Stimulated activated CD4-positive, alpha-beta T cell treated with anti-CD3 and anti-CD28 coated beads, TNF-alpha, amount 100 ng/mL, for 24 hours (primary cell): ENCODE measurements at places on chromosomes 13 and 19.
A peak's percentile ranks its signal among the peaks of the same experiment; 100 is the strongest.

DNA sequence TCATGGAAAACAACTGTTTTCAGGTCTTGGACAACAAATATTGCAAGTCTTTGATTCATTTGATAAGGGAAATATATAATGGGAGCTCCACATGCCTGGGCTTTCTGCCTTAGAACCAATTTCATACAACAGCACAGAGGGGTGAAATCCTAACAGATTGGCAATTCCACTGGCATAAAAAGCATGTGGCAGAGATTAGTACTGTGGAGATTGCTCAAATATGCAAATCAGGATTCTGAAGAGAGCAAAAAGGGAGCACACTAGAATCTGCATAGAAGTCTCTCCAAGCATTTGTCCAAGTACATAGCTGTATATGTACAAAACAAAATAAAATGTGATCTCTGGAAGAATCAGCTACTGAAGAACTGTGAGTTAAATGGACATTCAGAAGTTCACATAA lies 312.9 kb upstream of the SLITRK5 start:
- no peak for DNase-seq

DNA sequence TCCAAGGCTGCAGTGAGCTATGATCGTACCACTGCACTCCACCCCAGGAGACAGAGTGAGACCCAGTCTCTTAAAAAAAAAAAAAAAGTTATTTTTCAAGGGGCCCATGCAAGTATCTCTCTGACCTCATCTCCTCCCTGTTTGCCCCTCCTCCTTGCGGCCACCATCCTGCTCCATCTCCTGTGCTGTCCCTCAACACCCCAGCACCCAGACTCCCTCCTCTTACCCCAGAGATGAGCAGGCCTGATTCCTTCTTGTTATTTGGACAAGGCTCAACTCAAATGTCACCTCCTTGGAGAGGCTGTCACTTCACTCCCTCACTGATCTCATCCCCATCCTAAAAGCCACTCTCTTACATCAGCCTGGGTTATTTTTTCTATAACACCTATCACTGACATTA lies 4.4 kb downstream of the RYR1 start:
- no peak for DNase-seq

GRCh38 chr19:11639245-11639601 lies 41.9 kb downstream of the ZNF627 start:
- no peak for DNase-seq

DNA sequence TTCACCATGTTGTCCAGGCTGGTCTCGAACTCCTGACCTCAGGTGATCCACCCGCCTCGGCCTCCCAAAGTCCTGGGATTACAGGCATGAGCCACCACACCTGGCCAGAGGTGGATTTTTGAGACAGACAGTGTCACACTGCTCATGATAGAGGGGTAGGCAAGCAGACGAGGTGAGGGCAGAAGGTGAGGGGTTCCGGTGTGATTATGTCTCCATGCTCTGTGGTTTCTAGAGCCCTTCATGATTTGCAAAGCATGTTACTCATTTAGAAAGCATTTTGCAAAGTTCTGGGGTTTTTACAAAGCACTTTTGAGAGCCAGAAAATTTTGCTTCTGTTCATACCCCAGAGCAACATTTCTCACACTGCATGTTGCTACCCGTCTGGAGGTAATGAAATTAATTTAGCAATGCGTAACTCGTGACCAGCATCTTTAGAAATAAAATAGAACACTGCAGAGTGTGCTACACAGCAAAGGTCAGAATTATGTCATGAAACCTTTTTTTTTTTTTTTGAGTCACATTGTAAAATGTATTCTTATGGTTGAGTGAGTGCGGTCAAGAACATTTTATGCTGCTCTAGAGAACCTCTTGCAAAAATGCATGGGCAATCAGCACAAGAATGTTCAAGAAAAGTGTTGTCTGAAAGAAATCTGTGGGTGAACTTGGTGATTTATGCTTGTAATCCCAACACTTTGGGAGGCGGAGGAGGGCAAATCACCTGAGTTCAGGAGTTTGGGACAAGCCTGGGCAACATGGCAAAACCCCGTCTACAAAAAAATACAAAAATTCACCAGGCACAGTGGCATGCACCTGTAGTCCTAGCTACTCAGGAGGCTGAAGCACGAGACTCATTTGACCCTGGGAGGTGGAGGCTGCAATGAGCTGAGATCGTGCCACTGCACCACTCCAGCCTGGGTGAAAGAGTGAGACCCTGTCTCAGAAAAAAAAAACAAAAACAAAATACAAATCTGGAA lies 58.0 kb downstream of the MAP4K1 start:
- no peak for DNase-seq

DNA sequence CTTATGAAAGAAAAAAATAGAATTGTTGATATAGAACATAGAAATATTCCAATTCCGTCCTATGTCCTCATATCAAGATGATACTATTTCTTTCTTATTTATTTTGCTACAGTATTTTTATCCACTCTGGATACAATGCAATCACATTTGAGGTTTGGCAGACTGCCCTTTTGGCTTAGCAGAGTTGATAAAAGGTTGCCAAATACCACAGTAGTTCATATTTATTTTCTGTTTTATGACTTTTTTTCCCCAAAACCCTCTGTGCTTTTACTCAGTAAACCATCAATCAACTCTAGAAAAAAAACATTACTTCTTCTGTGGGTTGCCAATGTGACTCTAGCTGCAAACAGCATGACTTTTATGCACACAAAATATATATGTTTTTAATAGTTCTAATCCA lies 424.5 kb downstream of the PCDH9 start:
- no peak for DNase-seq

- no peak for DNase-seq
Observed at GRCh38 chr13:21365574-21365973, 93.5 kb downstream of the ZDHHC20 start.

DNA sequence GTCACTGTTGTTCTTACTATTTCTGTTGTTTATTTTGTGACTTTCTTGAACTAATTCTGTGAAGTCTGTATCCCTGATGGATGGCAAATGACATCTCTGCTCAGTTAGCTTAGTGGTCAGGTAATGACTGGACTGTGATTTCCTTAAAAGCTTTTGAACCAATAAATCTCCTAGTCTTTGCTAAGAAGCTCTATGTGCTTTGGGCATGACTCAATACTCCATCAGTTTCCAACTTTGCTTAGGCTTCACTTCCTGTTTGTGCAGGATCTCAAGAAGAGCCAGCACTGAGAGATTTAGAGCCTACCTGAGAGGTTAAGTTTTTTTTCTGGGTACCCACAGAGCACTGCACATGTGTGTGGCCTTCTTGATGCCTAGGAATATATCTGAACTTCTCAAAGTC lies 329.7 kb upstream of the HTR2A start:
- DNase-seq, result no peak

- no peak for DNase-seq
Observed at GRCh38 chr13:79222427-79223205, 183.4 kb downstream of the RBM26 start.

- DNase-seq, result no peak
Observed at GRCh38 chr13:25977216-25977615, 74.6 kb downstream of the SHISA2 start.

GRCh38 chr19:48842789-48843162 lies 6.5 kb upstream of the HSD17B14 start:
- DNase-seq, result no peak

GRCh38 chr13:97068151-97068550 lies 73.9 kb upstream of the OXGR1 start:
- no peak for DNase-seq

- DNase-seq, result no peak
Observed at GRCh38 chr19:1865172-1866010, 2.0 kb upstream of the KLF16 start.

GRCh38 chr13:110170020-110170790 lies 136.8 kb downstream of the COL4A1 start:
- no peak for DNase-seq

DNA sequence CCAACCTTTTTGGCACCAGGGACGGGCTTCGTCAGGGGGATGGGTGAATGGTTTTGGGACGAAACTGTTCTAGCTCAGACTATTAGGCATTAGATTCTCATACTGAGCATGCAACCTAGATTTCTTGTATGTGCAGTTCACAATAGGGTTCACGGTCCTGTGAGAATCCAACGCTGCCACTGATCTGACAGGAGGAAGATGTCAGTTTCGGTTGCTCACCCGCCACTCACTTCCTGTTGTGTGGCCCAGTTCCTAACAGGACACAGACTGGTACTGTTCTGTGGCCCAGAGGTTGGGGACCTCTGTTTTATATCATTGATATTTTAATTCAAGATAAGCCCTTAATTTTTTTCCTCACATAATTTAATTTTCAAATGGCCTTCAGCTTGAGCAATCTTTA lies 26.7 kb upstream of the TDRD3 start:
- no peak for DNase-seq

DNA sequence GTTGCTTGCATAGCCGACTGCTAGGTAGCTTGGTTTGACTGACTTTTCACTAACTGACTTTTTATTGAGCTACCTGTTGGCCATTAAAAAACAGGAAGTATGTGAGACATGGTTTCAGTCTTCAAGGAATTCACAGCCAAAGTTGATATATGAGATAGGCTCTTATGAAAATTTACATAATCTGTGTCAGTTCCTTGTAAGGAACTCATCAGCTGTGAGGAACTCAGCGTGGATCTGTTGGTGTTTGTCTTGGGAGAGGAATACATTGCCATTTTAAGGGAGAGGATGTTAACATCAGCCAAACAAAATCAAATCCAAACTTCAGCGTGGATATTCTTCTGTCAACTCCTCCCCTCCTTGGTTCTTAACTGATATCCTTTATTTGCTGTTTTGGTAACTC lies 2.0 kb downstream of the RNF113B start:
- DNase-seq, result no peak

GRCh38 chr19:29940971-29941585 lies 961 bp upstream of the URI1 start:
- DNase-seq, result no peak

GRCh38 chr13:25581351-25581750 lies 209.6 kb downstream of the ATP8A2 start:
- DNase-seq, result no peak

GRCh38 chr13:59946944-59947343 lies 216.8 kb downstream of the DIAPH3 start:
- no peak for DNase-seq

DNA sequence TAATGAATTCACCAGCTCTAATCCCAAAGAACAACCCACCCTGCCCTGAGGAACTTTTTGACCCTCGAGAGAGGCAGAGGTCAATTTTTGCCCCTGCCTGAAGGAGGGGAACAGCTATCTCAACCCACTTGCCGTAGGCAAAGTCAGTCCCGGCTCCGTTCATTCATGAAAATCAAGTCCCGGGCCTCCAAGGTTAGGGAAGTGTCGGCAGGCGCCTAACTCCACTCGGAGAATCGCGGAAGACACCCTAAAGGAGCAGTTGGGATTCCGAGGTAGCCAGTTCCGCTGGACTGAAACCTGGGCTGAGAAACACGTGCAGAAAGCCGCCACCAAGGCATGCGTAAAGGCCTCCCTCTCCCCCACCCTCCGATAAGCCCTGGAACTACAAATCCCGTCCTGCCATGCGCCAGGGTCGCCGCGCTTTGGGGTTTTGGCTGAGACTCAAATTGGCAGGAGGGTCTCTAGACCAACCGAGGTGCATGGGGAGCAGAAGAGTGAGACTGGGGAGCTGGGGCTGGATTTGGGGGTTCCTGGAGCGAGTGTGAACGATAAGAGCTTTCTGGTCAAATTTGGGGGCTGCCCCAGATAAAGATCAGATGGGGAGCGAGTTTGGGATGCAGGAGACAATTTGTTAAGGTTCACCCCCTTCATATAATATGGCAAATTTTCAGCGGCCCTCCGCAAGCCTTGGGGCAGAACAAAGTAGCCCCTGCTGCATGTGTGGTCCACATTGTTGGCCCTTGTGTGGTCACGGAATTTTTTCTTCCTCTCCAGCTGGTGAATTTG lies at the start of gene TNPO2:
TNPO2 (minus strand) TSS at position 292 of the 786 bp plus-strand sequence. CDS start 2,955 bp downstream, outside the sequence.
- peak; percentile 66 for DNase-seq

GRCh38 chr13:46850214-46850613 lies 46.6 kb downstream of the HTR2A start:
- DNase-seq, result no peak

GRCh38 chr13:45337395-45337794 lies 3.6 kb downstream of the TPT1 start:
- no peak for DNase-seq

- DNase-seq, result no peak
Observed at GRCh38 chr19:14070268-14071050, 2.1 kb upstream of the MISP3 start.

- no peak for DNase-seq
Observed at GRCh38 chr19:407511-408440, 1.2 kb downstream of the C2CD4C start.

- DNase-seq, result no peak
Observed at GRCh38 chr19:32289566-32290210, 55.7 kb upstream of the ZNF507 start.

DNA sequence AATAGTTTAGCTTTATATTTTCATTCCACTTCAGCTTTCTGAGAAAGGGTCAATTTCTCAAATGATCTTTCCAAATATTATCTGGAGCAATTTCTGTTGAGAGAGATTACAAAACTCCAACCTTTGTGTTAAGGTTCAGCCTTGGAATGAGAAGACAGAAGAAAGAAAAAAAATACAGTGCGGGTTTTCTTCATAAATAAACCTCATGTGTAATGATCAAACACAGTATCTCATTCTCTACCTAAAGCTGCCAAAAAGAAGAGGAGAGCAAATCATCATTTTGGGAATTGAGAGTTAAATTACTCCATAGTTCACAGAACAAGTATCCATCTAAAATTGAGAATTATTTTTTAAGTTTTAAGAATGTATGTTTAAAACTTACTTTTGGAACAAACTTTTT lies 420.5 kb downstream of the KLF5 start:
- DNase-seq, result no peak

DNA sequence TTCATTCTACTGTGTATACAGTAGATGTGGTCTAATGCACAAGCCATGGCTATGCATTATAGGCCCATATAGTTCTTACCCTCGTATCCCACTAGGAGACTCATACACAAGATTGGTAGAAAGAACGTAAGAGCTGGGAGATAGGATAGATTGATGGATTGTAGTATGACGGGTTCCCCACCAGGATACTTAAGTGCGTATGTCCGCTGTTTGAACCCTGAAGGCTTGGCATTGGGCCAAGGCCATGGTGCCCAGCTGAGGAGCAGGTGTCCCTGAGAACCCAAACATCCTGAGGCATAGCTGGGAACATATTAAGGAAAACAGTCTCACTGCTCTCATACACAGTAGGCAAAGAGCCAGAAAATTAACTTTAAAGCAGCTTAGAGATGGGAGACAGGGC lies 617.5 kb upstream of the KLF12 start:
- DNase-seq, result no peak

- DNase-seq, result no peak
Observed at GRCh38 chr13:29573190-29573589, 22.3 kb downstream of the SLC7A1 start.
